Astrocyte of the hippocampus (primary cell): ENCODE measurements at places on chromosomes 3 and 15.

DNA sequence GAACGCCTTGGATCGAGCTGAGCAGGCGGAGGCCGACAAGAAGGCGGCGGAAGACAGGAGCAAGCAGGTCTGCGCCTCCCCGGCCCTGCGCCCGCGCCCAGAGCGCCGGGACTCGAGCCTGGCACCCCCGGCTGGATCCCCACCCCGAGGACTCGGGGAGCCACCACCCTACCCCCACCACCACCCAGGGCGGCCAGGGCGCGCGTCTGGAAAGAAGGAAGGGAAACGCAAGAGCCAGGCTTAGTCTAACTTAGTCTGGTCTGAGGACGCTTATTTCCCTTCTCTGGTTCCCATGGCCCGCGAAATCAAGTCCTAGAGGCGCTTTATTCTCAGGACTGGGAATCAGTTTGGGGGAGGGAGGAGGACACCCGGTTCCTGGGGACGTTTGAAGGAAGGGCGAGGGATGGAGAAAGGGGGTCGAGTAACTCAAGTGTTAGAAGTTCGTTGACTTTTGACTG, 359 bp downstream of the TPM1 start:
- DNase-seq = no peak

- no peak for DNase-seq
Measured at GRCh38 chr3:188931531-188931930, 240.2 kb upstream of the TPRG1 start.

- DNase-seq = peak; percentile 94
Measured at GRCh38 chr15:57551715-57552677, 39.7 kb upstream of the MYZAP start.

- no peak for DNase-seq
Measured at GRCh38 chr3:43249405-43249804, 36.9 kb upstream of the SNRK start.

DNA sequence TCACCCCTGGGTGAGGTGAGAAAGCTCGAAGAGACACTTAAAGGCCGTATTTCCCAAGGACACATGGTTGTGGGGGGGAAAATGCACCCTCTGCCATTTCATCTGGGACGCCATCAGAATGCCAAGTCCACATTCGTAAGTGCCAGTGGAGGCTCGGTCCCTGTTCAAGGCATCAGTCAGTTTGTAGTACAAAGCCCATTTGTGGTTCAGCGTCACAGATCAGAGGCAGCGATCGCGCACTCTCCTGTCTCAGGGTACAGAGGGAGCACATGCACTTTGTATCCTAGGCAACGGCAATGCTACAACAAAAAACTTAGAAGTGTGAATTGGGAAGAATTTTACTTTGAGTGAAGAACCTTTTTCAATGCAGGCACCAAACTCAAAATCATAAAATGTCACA, 27.2 kb downstream of the SEMA6D start:
- no peak for DNase-seq

GRCh38 chr3:31934018-31934417, 47.0 kb downstream of the OSBPL10 start:
- peak; percentile 37 for DNase-seq

DNA sequence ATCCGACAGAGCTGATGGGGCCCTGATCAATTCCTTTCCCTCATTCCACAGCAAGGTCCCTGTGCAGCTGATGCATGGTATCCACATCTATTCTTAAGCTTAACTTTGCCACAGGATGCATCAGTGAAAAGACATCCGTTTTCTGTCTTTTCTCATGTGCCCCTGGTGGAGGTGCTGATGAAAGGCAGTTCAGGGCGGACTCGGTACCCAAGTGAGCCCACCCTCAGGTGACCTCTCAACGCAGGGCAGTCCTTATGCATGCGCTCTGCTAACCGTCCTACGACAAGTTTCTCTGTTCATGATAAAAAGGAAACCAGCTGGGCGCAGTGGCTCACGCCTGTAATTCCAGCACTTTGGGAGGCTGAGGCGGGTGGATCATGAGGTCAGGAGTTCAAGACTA, 251.4 kb downstream of the ADAMTS17 start:
- no peak for DNase-seq

GRCh38 chr15:64895285-64896065, 16.2 kb upstream of the ANKDD1A start:
- no peak for DNase-seq

DNA sequence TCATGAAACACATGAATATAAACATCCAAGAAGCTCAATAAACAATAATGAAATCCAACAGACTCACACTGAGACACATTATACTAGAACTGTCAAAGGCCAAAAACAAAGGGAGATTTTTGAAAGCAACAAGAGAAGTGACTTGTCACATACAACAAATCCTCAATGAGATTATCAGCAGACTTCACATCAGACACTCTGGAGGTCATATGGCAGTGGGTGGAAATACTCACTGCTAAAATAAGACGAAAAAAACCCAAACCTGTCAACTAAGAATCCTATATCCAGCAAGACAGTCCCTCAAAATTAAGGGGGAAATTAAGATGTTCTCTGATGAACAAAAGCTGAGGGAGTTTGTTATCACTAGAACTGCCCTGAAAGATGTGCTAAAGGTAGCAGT, 125.4 kb upstream of the MELTF start:
- DNase-seq = no peak

- DNase-seq = peak; percentile 55
Measured at GRCh38 chr3:167882057-167882667, 146.6 kb downstream of the SERPINI1 start.

DNA sequence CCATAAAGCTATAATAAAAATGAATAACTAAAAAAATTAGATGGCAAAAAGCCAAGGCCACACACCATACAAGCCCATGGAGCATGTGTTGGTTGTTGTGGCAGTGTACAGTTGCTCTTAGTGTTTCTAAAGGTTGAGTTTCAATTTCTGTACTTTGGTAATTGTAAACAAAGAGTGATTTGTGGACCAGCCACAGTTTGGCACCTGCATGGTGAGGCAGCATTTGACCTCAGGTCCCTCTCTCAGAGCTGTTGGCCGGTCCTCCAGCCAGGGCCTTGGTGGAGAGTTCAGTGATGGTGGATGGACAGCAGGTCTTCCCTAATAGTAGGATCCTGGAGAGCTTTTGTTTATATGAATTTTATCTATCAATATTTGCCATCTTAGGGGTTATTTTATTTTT, 5.6 kb downstream of the ACAD9 start:
- no peak for DNase-seq

DNA sequence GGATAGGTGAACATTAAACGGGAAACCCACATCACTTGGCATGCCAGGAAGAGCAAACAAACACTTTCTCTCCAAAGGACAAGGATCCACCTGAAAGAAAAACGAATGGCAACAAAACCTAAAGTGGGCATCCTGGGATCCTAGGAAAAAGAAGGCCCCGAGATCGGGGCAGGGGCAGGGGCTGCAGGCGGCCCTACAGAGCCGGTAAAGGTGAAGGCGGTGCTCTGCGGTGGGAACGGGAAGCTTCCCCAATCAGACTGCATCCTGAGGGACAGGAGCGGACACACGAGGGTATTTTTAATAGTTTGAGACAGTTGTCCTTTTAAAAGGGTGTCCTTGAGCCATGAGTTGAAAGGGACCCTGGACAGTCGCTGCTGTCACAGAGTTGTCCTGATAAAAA, 24.9 kb upstream of the GABRA5 start:
- DNase-seq = no peak

GRCh38 chr3:152434142-152434541, 165.4 kb downstream of the MBNL1 start:
- no peak for DNase-seq

- peak; percentile 52 for DNase-seq
Measured at GRCh38 chr3:30775040-30775439, 119.4 kb downstream of the GADL1 start.

- DNase-seq = peak; percentile 92
Measured at GRCh38 chr3:49745986-49746385, 22.2 kb upstream of the GMPPB start.

DNA sequence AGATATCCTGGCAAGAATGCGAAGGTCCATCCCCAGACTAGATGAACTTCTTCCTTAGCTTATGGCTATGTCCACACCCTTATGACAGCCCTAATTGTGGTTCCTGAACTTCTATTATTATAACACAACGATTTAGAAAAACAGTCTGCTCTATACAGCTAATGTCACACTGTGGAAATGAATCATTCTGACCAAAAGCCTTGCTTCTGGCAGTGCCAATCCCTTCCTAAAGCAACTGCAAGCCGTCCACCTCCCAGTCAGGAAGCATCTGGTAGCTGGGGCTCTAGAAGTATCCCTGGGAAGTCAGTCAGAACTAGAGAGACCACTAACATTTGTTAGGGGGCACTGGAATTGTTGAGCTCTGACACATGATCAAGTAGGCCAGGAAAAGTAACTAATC, 45.0 kb downstream of the MYO5A start:
- DNase-seq = peak; percentile 67

DNA sequence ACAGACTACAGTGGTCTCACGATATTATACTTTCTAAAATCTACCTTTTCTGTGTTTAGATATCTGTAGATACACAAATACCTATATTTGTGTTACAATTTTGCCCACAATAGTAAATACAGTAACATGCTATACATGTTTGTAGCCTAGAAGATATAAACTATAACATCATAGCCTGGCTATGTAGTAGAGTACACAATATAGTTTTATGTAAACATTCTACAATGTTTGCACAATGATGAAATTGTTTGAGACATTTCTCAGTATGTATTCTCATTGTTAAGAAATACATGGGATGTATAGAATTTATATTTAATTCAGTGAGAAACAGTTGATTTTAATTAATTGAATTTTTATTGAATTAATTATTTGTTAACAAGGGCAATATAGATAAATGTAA, 1367.0 kb downstream of the OTOL1 start:
- DNase-seq = no peak

DNA sequence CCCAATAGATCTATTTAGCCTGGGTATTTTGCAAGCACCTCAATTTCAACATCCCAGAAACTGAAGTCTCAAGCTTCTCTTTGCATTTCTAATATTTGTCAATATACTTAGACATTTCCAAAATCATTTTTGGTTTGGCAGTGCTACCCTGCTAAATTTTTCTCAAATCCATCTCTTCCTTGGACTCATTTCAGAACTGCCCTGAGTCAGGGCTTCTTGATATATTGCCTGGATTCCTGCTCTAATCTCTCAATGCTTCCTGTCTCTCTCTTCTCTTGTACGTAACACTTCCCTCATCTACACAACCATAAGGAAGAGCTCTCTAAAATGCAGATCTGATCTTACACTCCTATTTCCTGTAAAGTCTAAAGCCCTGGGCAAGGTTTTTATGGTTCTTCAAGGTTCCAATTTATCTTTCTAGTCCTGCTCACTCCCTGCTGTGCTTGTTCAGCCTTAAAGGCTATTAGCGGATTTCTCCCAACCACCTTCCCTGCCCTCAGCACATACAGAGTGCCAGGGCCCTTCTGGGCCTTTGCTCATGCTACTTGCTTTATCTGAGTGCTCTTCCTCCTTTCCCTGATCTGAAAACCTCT, 53.0 kb upstream of the MME start:
- peak; percentile 11 for DNase-seq

- DNase-seq = peak; percentile 44
Measured at GRCh38 chr3:30347679-30348216, 258.7 kb upstream of the TGFBR2 start.

DNA sequence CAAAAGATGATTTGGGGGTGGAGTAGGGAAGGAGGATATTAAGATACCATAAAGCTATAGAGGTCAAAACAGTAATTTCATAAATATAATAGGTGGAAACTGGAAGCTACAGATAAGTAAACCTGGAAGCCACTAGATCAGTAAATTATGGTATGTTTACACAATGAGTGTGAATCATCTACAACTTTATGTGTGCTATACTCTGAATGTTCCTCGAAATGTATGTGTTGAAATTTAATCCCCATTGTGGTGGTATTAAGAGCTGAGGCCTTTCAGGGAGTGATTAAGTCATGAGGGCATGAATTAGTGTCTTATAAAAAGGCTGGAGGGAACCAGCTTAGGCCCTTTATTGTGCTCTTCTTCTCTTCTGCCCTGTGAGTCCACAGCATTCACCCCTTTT, 25.2 kb downstream of the EOMES start:
- no peak for DNase-seq

DNA sequence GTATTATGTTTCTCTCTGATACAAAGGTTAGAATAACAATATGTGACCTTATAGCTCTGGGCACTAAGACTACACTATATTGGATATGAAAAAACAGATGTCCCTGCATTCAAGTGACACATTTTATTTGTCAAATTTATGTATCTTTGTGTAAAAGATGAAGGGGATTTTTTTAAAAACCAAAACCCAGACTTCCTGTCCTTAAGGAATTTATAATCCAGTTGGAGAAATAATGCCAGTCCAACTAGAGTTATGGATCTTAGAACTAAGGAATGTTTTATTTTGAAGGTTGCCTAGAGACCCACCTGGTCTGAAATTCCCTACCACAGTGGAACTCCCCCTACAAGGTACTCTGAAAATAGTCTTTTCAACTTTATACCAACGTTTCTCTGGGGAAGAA, 33.3 kb upstream of the PIK3CB start:
- DNase-seq = peak; percentile 25

DNA sequence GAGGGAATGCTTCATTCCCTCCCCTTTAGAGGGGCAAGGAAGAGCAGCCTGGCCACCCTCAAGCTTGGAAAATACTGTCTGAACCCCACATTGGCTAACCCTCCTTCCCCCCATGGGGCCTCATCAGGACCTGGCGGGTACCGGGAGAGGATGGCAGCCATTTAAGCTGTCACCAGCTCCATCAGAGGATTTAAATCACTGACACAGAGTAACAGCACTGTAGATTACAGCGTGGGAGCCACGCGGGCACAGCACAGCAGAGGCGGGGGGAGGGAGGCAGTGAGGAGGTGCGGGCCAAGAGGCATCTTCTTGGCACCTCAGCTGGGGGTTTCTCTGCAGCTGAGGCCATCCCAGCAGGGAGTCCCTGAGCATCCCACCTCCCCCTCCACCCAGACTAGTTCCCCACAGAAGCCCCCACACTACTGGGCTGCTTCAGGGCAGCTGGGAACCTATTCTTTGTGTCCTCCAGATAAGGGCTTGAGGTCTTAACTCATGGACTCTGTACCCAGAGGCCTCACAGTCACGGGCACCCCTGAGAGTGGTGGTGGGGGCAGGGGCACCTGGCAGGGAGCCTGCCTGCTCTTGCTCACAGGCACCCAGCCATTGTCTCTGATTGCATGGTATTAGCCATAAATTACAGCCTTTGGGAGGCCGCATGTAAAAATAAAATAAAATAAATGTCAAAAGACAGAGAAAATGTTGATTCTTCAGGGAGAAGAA, 21.9 kb upstream of the CACNA2D2 start:
- DNase-seq = no peak

GRCh38 chr3:5021116-5022092, 42.2 kb downstream of the BHLHE40 start:
- DNase-seq = peak; percentile 65

DNA sequence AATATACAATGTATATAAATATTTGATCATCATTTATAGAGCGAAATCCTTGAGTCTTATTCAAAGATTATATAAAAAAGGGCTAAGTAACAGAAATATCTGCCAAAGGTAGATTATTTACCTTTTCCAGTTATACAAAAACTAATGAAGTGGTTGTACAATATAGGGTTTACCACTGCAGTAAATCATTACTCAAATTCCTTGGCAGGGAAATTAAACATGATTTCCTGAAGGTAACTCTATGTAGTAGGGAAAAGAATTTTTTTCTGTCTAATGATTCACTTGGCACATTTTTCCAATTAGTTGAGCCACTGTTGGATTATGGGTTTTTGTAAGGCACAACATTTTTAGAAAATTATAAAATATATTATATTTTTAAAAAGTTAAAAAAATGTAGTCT, 129.6 kb downstream of the NR2F2 start:
- no peak for DNase-seq
